ENCODE measurements at places on chromosomes 4 and X.
A peak's percentile ranks its signal among the peaks of the same experiment; 100 is the strongest.

DNA sequence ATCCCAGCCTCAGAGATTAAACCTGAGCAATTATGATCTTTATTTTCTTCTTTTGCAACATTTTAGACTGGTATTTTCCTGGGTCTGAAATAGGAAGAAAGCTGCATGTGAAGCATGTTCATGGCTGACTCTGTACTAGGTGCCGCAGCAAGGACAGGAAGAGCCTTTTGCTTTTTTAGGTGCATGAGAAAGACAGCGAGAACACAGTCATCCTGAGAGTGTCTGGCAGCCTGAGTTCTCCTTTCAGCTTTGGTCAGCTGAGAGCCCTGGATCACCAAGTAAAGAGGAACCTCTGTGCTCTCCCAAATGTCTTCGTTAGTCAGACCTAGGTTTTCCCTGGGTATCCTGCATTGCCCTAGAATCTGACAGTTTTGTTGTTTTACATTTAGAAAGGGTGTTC, 29.8 kb downstream of the FAM149A start:
- DNase-seq, result no peak

DNA sequence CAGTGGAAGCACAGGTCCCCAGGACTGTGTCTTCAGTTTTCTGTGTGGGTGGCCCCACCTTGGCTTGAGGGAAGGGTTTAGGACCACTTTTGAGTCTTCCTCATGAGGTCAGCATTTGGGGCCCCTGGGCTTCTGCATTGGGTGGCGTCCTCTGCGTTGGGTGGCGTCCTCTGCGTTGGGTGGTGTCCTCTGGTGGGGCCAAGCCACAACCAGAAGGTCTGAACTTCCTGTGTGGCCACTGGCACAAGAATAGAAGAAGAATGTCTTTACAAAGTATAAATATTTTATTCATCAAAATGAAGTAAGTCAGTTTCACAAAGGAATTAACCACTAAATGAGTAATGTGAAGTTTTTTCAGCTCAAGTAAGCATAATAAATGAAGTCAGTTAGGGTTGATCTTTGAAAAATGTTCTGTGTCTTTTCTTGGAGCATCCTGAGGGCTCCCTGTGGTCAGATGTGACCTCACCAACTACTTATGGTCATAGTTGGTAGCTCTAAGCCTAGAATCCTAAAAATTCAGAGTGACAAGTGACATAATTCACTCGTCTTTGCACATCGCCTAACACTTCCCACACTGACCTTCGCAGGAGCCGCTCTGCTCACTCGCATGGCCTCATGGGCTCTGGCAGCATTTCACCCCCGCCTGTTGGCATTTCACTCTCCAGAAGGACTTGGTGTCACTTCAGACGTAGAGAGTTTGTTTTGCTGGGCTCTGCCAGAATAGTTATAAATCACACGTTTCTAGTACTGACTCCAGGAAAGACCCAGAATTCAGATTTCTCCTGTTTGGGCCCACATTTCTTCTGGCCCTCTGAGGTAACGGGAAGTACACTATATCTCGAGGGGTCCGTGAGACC, 39.0 kb upstream of the HGFAC start:
- DNase-seq, result no peak

GRCh38 chr4:173214231-173214630, 45.6 kb downstream of the GALNT7 start:
- no peak for DNase-seq

DNA sequence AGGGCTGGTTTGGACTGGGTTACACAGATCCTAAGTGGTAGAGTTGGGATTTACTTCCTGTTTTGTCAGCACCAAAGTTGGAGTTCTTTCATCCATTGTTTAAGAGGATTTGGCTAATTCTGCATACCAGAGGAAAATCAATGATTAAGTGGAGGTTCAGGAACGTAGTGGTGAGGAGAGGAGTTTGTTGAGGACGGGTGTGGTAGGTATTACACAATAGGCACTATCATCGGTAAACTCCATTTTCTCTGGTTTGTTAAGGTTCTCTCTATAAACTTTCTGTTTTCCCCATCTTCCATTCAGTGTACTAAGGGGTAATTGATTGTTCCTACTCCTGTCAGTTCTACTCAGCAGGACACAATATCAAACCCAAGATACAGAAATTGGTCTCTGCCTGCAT, 107.5 kb upstream of the VCX2 start:
- DNase-seq, result no peak

DNA sequence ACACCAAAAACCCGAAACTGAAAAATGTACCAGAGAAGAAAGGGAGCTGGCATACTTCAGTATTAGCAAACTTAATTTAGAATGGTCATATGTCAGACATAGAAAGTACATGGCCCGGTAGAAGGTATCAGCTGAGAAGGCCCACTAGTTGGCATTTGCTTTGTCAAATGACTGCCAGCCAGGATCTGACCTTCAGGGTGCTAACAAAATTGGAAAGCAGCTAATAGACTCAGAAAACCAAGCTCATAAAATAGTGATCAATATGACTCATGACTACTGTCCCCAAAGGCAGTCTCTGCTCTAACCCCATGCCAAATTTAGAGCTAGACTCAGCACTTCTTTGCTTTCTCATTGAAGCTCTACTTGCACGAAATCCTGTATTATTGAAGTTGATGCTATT, 342.7 kb downstream of the PDGFC start:
- DNase-seq, result no peak

GRCh38 chrX:87583679-87584078, 66.1 kb downstream of the KLHL4 start:
- DNase-seq, result no peak

DNA sequence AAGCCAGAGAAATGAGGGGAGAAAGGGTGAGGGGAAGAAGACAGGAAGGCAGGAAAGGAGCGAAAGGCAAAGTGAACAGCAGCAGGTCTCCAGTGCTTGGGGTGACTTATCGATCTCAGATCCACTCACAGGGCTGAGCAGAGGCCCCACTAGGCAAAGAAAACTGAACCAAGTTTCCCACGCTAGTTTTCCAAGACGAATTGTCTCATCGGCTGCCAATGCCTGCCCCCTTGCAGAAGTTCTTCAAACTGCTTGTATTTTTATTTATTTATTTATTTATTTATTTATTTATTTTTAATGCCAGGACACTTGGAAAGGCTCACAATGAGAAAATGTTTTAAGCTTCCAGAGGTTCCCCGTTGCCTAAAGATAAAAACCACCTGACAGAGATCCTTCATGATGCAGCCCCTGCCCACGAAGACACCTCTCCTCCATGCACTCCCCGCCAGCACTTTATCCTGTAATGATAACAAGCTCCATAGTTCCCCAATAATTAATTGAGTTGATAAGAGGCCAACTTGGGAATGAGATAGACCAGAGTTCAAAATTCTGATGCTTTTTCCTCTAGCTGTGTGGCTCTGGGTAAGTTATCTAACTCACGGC, 43.2 kb downstream of the QDPR start:
- DNase-seq, result peak; percentile 38

DNA sequence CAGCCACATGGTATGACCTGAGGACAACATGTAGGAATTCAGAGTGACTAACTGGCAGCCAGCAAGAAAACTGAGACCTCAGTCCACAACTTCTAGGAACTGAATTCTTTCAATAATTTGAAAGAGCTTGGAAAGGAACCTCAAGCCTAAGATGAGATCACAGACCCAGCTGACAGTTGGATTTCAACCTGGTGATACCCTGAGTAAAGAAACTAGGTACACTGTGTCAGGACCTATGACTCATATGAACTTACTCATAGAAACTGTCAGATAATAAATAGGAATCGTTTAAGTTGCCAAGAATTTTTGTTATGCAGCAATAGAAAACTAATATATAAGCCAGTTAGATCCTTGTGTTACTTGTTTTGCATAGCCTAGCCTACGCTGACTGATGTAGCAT, 102.4 kb upstream of the DCAF12L1 start:
- DNase-seq, result no peak

GRCh38 chr4:176313596-176314336, 6.0 kb upstream of the SPCS3 start:
- no peak for DNase-seq

- no peak for DNase-seq
Measured at GRCh38 chr4:145102619-145103018, 4.5 kb downstream of the ABCE1 start.

Measured in G401 (cell line).